ENCODE measurements at places on chromosomes 4 and X. TPM values are rescaled to one million over a fixed set of nuclear protein-coding genes. Genes with fewer than 3 reads are reported as not detected.

The SNCA gene
- 6.5 TPM for total RNA-seq

The HTN1 gene
- total RNA-seq: not detected

The VSIG1 gene
- 0.48 TPM for total RNA-seq

- no peak for ATAC-seq
Observed at GRCh38 chrX:33285550-33285949, 74.2 kb upstream of the DMD start.

DNA sequence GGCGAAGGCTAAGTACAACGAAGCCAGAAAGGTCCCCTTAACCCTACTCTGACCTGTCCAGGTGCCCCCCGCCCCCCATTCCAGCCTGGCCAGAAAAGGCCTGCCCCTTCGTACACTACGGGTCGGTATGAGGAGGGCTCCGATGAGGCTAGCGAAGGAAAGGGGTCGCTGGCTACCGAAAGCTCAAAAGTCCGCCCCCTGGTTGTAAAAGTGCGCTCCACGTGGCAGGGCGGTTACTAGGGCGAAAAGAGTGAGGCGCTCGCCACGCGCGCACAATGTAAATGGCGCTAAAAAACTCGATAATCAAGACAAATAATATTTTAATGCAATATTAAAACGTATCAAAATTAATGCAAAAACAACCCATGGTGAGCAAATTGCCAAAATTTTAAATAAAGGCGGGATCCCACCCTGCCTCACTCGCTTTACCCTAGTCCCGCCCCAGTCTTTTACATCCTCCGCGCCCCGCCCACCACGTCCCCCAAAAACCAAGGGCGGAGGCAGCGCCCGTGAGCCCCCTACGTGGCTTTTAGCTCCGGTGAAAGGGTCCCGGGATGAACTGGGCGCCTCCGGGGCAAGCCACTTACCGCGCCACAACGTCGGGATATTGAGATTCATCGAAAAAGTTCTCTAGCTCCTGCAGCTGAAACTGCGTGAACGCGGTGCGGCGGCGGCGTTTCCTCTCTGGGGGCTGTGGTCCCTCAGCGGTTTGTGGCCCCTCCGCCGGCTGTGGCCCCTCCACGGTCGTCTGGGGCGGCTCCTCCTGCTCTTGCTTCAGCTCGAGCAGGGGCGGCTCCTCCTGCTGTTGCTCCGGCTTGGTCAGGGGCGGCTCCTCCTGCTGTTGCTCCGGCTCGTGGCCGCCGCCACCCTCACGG lies 929 bp downstream of the ESX1 start:
- ATAC-seq: no peak

The RPA4 gene
- 0.64 TPM for total RNA-seq

DNA sequence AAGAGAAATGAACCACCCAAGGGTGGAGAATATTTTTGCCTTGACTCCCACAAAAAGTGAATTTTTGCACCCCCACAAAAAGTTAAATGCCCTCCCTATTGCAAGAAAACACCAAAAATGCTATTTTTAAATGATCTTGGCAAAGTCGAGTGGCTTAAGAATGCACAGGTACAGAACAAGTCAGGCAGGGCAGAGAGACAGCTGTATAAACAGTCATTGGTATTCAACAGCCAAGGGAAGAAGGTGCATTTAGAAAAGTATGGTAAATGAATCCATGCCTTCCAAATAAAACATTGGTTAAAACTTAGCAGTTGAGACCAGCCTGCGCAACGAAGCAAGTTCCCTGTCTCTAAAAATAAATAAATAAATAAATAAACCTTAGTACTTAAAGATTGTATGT lies 169.3 kb downstream of the CHIC2 start:
- no peak for ATAC-seq

GRCh38 chrX:16458208-16458607 lies 191.8 kb upstream of the S100G start:
- no peak for ATAC-seq

DNA sequence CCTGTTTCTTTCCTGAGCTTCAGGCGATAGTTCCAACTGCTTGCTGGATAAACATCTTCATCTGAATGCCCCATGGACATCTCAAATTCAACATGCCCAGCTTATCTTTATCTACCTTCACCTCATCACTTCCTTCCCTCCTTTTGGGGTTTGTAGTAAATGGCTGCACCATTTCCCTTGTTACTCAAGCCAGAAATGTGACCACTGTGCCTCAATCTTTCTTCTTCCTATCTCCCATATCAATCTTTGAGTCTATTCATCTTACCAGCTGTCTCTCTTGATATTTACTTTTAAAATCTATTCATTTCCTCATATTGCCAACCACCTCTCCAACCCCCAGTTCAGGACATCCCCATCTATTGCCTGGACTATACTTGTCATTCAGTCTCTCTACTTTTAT lies 155.4 kb downstream of the PPA2 start:
- ATAC-seq: no peak

The SHROOM3 gene
- total RNA-seq: 20.7 TPM

The GNRHR gene
- total RNA-seq: 0.56 TPM

The AFM gene
- not detected for total RNA-seq

The PRR32 gene
- not detected for total RNA-seq

DNA sequence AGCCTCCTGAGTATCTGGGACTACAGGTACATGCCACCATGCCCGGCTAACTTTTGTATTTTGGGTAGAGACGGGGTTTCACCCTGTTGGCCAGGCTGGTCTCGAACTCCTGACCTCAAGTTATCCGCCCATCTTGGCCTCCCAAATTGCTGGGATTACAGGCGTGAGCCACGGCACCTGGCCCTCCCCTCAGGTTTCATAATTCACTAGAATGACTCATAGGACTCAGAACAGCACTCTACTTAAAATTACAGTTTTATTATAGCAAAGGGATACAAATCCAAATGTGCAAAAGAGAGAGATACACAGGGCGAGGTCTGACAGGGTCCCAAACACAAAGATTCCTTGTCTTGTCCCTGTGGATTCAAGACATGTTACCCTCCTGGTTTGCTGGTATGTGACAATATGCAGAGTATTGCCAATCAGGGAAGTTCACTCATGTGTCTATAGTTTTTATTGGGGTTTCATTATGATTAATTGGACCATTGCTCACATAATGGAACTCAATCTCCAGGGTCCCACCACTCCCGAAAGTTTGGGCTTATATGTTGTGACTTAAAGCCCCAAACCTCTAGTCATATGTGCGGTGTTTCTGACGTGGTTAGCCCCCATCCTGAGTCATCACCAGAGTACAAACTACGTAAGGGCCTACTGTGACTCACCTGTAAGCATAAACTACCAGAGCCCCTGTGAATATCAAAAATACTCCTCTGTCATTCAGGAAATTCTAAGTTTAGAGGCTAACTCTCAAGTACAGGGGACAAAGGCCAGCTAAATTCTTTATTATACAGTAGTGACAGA lies 5.2 kb downstream of the YIPF6 start:
- ATAC-seq: no peak

- no peak for ATAC-seq
Observed at GRCh38 chrX:150984169-150984824, 1.2 kb downstream of the HMGB3 start.

GRCh38 chr4:2390146-2390545 lies 28.3 kb downstream of the ZFYVE28 start:
- ATAC-seq: no peak

- peak; percentile 88 for ATAC-seq
Observed at GRCh38 chrX:37349221-37350033, at the start of gene PRRG1. TSS of gene PRRG1 (plus strand) at chrX:37349364. CDS start at chrX:37406250, 56,886 bp downstream.

GRCh38 chr4:175635546-175635945 lies 176.5 kb downstream of the GPM6A start:
- no peak for ATAC-seq

The STARD8 gene
- 0.96 TPM for total RNA-seq

GRCh38 chrX:31392513-31392912 lies 320.7 kb upstream of the FTHL17 start:
- ATAC-seq: no peak

- no peak for ATAC-seq
Observed at GRCh38 chr4:122652379-122652778, 31.5 kb upstream of the IL21 start.

DNA sequence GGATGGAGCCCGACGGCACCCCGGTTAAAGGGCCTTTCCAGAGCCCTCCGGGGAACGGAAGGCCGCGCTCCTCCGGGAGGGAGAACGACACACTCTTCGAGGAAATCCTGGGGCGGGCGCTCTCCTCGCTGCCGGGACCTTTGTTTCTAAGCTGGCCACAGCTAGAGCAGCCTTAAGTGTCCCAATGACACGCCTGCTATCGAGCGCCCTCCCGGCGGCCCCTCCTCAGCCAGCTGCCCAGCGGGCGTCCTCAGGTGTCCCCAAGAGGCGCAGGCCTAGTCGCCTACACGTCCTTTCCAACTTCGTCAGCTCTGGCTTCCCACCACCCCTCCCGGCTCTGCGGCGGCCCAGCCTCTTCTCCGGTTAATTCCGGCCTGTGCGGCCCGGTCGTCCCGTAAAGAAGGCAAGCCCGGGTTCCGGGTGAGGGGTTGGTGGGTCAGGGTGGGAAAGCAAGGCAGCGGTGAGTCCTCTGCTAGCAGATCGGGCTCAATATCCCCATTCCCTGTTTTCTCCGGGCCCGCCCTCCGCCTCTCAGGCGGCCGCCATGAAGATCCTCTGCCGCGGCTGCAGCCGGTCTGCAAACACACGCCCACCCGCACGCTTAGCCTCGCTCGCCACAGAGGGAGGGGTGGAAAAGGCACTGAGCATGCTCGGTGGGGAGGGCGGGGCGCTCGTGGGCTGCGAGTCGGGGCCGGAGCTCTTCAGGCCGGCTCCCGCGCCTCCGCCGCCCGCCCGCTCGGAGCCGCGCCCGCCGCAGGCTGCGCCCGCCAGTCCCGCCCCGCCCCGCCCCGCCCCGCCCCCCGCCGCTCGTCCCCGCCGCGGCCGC lies at the start of gene RAP1GDS1:
Gene RAP1GDS1, plus strand, starts transcription at position 806 of the 826 bp plus-strand sequence. CDS start 182 bp downstream, outside the sequence.
- ATAC-seq: peak; percentile 99

GRCh38 chr4:187798385-187798784 lies 197.2 kb upstream of the ZFP42 start:
- ATAC-seq: no peak

GRCh38 chr4:174157106-174157607 lies 126.3 kb downstream of the FBXO8 start:
- no peak for ATAC-seq

The USP51 gene
- 0.40 TPM for total RNA-seq

The KLF8 gene
- 23.2 TPM for total RNA-seq

- peak; percentile 3 for ATAC-seq
Observed at GRCh38 chrX:153970357-153971123, 1.1 kb downstream of the HCFC1 start.

GRCh38 chr4:10403633-10404445 lies 53.4 kb downstream of the ZNF518B start:
- ATAC-seq: peak; percentile 56
